ENCODE measurements at places on chromosomes 12 and 14.
A peak's percentile ranks its signal among the peaks of the same experiment; 100 is the strongest.

GRCh38 chr14:63543826-63544406, 739 bp upstream of the PPP2R5E start:
- no peak for DNase-seq

DNA sequence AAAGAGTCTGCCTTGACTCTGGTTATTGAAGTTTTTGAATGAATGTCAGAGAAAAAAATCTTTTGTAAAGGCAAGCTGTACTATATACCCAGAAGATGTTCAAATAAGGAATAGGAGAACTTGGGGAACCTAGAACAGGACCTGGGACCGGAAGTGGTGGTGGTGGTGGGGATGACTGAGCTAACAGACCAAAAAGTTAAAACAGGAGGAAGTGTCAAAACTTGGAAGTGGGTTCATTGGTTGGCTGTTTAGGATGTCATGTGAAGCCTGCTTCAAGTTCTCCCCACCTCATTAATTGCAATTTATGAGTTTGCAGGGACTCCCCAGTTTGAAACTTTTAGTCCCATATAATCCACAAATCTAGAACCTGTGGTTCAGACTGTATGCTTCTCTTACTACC, 26.2 kb downstream of the PLXNC1 start:
- DNase-seq: no peak

- no peak for DNase-seq
Measured at GRCh38 chr12:39327965-39328364, 115.0 kb downstream of the KIF21A start.

DNA sequence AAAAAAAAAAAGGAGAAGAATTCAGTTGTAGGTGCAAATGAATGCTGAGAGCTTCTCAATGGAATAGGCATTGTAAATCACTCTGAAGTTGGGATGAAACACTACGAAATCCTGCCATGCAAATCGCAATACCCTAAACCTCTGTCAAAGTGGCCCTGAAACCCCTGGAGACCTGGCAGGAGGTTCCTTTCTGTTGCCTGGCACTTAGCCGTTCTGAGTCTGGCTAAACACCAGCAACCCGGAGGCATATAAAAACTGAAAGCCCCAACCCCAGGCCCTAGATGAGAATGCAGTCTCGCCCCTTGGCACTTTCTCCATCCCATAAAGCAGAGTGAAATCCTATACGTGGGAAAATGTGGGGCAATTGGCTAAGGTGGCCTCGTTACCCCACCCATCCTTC, 151.5 kb upstream of the PARP11 start:
- DNase-seq: no peak

- DNase-seq: no peak
Measured at GRCh38 chr14:74382231-74382630, 34.0 kb downstream of the VRTN start.

GRCh38 chr12:83027021-83027723, 340.5 kb downstream of the TMTC2 start:
- DNase-seq: no peak

DNA sequence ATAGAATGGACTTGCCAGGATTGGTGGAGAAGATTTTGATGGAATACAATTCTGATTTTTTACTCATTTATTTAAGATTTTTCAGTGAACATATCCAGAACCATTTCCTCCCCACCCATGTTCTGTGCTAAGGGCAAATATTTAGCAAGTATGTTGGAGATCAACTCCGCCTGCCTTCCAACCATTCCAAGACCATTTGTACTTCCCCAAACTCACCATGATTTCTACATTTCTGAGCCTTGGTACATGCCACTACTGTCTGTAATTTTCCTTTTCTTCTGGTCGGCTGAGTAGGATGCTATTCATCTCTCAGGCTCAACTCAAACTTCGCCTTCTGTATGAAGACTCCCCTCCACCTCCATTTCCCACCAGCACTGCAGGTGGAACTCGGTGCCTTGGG, 150.6 kb downstream of the NTF3 start:
- DNase-seq: no peak

DNA sequence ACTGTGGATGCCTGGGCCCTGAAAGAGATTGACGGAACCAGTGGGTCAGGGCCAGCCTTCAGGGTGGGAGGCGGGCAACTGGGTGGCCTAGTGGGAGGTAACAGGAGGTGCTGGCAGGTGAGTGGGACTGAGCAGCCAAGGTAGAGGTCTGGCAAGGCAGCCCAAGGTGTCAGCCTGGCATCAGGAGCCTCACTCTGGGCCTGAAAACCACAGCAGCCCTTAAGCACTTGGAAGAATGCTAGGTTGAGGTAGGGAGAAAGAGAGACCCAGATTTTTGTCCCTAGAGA, 315.8 kb upstream of the PRICKLE1 start:
- no peak for DNase-seq

GRCh38 chr14:69539631-69540410, 34.9 kb downstream of the CCDC177 start:
- DNase-seq: no peak

DNA sequence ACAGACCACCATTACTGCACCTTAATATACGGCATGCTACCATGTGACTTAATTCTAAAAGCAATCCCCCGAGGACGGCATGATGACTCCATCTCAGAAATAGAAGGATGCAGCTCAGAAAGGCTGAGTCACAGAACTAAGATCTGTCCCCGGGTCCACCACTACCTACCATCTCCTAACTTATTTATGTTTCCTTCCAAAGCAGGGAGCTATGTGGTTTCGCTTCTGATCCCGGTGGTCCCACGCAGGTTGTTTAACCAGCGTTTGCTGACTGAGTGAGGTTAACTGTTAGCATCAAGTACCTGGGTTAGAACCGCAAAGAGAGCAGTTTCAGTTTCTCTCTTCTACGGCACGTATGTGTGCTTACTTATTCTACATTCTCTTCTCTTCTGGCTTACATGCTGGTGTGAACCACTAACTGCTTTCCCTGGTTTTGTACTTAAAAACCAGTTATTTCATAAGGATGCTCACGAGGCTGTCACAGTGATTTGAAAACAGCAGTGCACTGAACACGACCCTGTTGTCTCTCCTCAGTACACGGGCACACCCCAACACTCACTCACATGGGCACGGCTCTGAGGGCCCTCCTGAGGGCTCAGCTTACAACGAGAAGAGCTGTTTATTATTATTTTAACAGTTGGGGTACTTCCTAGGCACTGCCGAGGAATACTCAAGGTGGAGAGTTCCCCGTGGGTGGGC, 66.7 kb downstream of the CCDC88C start:
- DNase-seq: no peak

GRCh38 chr14:101603096-101603495, 41.8 kb downstream of the DIO3 start:
- no peak for DNase-seq

GRCh38 chr14:78764240-78764639, 594.1 kb downstream of the NRXN3 start:
- DNase-seq: no peak

DNA sequence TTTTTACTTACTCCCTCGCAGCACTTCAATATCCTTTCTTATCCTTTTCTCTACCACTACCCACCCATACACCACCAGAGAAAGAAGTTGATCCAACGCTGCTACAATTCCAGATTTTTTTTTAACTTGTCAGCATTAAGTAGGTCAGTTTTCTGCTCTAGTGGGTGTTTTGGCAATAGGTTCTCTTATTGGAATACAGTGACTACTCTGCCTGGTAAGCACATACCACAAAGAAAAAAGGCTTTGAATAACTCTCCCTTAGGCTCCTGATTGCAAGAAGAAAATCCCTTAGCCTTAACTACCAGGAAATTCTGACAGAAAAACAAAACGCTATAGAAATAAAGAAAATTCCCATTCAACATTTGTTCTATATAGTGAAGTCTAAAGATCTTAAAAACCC, 72.0 kb downstream of the NUMB start:
- no peak for DNase-seq

DNA sequence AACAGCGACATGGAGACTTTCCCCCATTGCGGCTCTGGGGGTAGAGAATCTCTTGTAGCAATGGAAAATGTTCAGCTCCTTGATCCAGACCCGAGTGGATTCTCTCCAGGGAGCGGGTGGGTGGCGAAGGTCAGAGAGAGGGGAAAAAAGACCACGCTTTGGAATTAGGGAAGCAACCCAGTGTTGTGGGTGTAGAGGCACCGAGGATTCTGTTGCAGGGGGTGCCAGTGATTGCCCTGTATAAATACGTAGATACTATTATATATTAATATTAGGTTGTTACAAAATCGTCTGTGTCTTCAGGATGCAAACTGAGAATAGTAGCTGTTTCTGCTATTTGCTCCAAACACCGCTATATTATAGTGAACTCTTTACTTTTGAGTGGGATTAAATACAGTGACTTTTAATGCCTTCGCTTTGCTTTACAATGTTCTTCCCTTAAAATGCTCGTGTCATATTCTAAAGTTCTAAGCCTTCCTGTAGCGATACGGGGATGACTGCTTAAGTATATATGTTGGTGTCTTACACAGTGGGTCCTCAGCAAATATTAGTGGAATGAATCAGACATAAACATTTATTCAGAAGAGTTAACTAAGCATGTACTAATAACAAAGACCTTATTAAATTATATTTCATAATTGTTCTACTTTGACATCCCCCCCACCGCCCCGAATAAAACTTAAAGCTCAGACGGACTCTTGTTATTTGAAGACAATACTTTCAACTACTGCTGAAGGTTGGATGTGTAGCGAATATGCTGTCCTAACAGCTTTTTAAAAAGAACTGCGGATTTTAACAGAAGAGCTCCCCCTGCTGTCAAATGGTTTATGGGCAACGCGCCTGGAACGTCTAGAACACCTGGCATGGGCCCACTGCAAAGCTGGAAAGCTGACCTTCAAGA, 136.4 kb upstream of the KRAS start:
- DNase-seq: peak; percentile 60

DNA sequence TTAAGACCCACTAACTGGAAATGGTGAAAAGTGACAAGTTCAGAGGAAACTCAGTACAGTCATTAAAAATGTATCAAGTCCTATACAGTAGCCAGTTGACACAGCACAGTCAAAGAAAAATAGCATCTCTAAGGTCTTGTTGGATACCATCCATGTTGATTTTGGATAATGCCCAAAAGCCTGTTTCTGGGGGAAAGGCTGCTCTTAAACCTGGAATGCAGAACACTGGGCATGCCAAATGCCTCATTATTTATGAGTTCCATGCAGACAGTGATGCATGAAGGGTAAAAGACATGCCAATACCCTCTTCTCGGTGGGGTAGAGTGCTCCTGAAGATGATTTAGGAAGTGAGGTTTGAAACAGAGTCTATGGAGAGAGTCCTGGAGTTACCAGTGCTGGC, 29.6 kb downstream of the KCNK13 start:
- no peak for DNase-seq

DNA sequence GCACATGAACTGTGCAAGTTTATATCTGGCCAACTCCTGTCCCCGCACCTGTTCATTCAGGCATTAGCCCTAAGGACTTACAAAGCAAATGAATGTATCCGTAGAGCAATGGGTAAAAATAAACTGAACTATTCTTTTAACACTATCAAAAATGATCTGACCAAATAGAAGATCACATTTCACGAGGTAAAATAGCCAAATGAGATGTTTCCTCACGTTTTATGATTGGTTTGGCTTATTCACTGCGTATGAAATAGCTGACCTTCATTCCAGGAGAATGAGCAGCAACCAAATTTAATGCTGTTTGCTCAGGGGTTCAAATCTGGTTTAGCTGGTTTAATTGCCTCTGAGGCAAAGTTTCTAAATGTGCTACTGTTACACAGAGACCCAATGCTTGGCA, 216.0 kb upstream of the EEA1 start:
- DNase-seq: no peak

- no peak for DNase-seq
Measured at GRCh38 chr14:59310633-59311032, 122.2 kb downstream of the DAAM1 start.

GRCh38 chr12:116674643-116675183, 63.2 kb downstream of the SPRING1 start:
- DNase-seq: no peak

- no peak for DNase-seq
Measured at GRCh38 chr12:93322784-93323183, 54.9 kb upstream of the NUDT4 start.

DNA sequence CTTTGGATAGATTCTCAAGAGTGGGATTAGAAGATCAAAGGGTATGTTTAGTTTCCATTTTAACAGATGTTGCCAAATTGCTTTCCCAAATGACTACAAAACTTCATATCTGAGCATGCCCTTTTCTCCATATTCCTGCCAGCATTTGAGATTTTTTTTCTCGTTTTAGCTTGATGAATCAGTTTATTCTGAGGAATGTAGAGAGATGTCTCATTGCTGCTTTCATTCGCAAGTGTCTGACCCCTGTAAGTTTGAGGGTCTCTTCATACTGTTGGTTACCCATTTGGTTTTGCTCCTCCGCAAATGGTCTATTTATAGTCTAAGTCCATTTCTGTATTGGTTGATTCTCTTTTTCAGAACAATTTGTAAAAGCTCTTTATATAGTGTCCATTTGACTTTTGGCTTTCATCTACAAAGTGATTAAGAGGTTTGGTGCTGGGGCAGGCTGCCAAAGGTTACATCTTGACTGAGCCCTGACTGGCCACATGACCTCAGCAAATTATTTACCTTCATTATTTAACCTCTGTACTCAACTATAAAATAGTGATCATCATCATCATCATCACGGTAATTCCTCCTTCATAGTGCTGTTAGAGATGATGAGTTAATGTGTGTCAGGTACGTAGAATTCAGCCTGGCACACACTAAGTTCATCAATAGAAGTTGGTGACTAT, 33.6 kb downstream of the HCAR2 start:
- DNase-seq: no peak

DNA sequence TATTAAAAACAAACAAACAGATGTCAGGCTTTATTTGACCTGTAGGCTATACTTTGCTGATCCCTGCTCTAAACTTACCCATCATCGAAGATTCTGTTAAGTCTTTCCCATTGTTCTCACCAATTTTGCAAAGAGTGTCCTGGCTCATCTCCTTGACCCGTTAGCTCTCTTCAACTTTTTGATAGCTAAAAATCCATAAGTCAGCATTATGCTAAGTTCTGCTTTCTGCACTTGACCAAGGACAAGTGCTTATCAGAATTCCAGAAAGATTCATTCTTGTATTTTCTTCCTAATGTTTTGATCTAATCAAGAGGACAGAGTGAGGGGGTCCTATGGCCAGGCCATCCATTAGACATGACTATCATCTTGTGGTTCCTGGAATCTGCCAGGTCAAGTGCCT, 503.5 kb downstream of the FUT8 start:
- DNase-seq: no peak

- DNase-seq: no peak
Measured at GRCh38 chr12:51848841-51849735, 570 bp upstream of the FIGNL2 start.

- no peak for DNase-seq
Measured at GRCh38 chr14:55874785-55875184, 243.4 kb upstream of the PELI2 start.

GRCh38 chr12:7439579-7440505, 4.1 kb downstream of the CD163L1 start:
- no peak for DNase-seq

- DNase-seq: no peak
Measured at GRCh38 chr14:104750056-104750752, 2.7 kb upstream of the SIVA1 start.

GRCh38 chr14:35383569-35384454, 20.7 kb downstream of the NFKBIA start:
- no peak for DNase-seq

GRCh38 chr14:26402126-26402525, 195.7 kb downstream of the NOVA1 start:
- DNase-seq: no peak

GRCh38 chr12:25887367-25887766, 71.1 kb upstream of the RASSF8 start:
- DNase-seq: no peak

- no peak for DNase-seq
Measured at GRCh38 chr12:80625901-80626300, 81.5 kb upstream of the MYF6 start.

Measured in activated CD4-positive, alpha-beta T cell treated with anti-CD3 and anti-CD28 coated beads for 1 hour (primary cell).